Activated naive CD8-positive, alpha-beta T cell treated with anti-CD3 and anti-CD28 coated beads, Interleukin-2, amount 50 U/mL, for 24 hours (primary cell): ENCODE measurements at places on chromosomes 1 and 21.

GRCh38 chr1:162023547-162024501 lies at the start of gene OLFML2B:
TSS of gene OLFML2B (minus strand) at chr1:162023869. CDS start at chr1:162023430, 439 bp downstream.
- DNase-seq, result peak; percentile 53

DNA sequence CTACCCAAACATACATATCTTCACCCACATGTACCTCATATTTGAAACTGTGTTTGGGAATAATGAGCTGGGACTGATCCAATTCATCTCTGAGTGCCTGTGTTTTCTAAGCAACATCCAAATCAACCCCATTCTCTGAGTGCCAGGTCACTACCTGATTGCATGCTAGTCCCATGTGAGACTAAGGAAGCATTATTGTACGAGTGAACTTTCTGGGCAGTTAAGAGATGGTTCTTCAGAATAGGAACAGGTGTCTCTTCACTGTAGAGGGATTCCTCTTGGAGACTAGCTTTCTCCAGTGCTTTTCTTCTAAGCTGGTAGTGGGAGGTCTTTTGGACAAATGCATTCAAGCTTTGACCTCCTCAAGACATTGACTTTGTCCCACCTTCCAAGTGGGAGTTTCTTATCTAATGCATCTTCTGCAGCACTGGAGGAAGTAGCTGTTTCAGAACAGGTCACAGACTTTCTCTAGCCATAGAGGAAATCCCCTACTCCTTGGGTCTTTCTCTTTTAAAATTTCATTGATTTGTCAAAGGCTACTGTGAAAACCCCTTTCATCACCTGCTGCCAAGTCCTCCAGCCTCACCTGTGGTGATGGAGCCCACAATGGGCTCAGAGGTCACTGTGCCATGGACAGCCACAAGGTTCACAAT lies 172.0 kb upstream of the KIAA0040 start:
- no peak for DNase-seq

DNA sequence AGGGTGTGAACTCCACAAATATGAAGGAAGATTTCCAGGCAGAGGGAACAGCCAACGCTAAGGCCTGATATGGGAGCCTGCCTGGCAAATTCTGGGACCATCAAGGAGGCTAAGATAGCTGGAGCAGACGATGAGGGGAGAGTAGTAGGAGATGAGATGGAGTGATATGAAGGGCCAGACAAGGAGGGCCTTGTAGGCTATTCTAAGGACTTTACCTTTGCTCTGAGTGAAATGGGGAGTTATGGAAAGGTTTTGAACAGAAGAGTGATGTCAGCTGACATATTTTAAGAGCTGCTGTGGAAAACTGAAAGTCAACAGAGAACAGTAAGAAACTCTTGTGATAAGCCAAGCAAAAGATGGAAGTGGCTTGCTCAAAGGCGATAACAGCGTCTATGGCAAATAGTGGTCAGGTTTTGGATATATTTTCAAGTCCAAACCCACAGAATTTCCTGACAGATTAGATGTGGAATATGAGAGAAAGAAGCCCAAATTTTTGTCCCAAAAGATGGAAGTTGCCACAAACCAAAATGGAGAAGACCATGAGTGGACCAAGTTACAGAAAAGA lies 2.1 kb upstream of the TP53BP2 start:
- DNase-seq, result no peak

DNA sequence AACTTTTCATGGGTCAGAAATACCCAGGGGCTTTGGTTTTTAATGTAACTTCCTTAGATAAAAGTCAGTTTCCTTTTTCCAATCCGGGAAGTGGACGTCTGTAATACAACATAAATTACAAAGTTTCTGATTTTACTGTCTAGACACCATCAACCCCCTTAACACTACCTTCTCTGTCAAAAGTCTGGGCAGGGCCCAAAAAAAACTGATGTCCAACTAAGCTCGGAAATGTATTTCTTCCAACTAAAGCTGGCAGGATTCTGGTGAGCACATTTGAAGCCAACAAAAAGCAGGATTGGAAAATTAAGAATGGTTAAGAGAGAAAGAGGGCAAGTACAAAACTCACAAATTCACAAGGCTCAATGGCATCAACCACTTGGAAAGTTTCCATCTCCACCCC lies 24.3 kb downstream of the DDAH1 start:
- DNase-seq, result no peak

DNA sequence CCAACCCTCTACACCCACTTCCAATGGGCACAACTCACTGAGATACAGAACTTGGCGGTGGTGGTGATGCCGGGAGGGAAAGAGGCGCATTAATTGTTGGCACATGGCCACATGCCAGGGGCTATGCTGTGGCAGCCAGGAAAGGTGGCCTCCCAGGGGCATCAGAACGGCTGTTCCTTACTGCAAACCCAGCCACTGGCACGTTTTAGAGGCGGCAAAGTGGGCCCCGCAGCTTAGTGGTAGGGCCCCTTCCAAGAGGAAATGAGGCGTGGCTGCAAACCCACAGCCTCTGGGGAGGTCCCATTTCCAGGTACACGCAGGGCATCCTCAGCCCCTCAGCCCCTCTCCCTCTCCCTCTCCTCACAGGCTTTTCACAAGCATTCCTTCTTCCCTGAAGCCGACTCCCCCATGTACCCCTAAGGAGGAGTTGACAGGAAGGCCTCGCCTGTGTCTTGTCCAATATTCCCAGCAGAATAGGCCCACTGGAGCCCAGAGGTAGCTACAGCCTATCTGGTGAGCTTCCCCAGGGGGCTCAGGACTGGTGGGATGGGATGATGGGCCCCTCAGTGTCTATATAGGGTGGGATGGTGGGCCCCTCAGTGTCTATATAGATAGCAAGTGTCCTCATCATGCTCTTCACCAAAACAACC lies 166.2 kb downstream of the CLIC6 start:
- peak; percentile 28 for DNase-seq

GRCh38 chr1:44217809-44218410 lies 4.6 kb downstream of the DMAP1 start:
- peak; percentile 82 for DNase-seq

DNA sequence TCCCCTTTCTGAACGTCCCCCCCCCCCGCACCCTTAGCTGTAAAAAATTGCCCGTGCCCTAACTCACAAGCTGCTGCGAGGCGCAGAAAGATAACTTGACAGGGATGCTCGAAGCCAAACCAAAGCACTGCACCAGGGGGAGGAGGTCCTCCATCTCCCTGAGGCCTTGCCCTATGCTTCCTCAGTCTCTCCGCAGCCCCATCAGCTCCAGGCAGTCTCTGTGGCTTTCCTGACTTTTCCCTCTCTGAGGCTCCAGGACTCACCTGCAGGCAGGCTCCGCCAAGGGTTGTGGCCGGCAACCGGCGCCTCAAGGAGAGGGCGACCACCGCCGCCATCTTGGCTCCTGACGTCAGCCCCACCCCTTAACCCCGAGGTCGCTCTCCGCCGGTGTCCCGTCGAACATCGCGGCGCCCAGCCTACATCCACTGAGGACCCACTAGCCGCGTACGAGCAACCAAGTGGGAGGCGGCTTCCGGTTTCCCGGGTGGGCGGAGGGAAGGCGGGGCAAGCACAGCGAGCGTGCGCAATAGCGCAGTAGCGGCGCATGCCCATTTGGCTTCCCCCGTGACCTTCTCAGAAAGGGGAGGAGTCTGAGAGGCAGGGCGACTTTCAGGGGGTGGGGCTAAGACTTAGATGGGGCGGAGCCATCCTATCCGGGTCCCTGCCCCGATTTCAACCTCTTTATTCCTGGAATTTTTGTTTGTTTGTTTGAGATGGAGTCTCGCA lies at the start of gene SDHB:
Gene SDHB (minus strand): TSS at position 348 of the 726 bp plus-strand sequence. CDS start 13 bp downstream, at position 335.
- DNase-seq, result peak; percentile 99

GRCh38 chr1:160662910-160663309 lies 16.1 kb upstream of the SLAMF1 start:
- DNase-seq, result no peak

DNA sequence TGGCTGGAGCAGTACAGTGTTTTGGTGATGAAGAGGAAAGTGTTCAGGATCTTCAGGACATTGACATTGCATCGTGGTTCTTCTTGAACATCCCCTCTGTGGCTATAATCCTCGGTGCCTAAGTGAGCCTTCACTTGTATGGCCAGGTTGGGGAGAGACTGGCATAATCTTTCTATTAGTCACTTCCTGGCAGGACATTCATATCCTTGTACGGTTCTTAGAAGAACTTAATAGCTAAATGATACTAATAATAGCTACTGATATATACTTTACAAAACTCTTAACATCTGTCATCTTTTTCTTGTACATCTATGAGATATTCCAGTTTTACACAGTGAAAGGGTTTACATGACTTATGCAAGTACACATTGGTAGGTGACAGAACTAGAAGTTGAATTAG lies 35.8 kb downstream of the CELF3 start:
- DNase-seq, result no peak

GRCh38 chr1:7454895-7455784 lies 316.0 kb upstream of the VAMP3 start:
- DNase-seq, result no peak

GRCh38 chr1:11488966-11489625 lies 10.1 kb downstream of the DISP3 start:
- no peak for DNase-seq

DNA sequence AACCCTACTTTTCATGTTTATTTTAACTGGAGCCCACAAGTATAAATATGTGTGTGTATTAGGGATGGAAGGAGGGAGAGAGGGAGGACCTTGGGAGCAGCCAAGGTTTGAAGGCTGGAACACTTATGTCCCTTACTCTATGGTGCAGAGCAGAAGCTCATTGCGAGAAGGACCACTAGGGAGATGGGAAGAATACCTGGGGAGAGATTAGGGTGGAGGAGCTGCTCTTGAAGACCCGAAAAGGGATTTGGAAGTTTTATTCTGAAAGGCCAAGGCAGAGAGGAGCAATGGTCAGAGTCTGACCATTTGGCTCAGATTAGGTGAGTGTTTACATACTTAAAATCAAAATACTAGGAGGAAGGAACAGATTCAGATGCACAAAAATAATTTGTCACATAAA lies 8.1 kb downstream of the CD2 start:
- no peak for DNase-seq

DNA sequence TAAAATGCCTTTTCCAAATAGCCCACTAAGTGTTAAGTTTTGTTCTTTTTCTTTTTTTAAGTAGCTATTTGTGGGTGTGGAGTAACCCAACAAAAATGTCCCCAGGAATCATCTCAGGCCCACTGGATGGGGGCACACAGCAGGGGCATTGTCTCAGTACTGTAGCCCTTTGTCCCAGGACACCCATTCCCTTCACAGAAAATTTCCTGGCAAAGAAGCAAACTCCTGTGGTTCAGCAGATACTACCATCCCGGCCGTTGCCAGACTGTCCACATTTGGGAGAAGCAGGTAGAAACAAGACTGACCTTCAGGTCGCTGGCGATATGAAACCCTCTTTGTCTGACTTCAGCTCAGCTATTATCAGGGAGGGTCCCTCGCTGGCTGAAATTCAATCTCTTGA lies 23.7 kb upstream of the SRRM1 start:
- DNase-seq, result no peak

DNA sequence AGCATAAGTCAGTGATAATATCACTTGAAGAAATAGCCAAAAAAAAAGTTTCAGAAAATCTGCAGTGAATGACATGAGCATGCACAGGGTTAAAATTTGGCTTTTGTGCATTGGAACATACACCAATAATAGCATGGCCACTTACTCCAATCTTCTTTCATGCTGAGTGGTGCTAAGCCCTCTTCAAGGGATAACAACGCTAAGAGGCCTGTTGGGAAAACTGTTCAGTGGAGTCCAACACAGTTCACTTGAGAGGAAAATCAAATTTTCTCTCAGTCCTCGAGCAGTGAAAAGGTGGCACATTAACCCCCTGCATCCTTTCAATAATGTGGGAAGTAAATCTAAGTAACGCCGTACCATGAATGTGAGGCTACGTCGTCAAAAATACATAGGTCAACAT lies 264.7 kb downstream of the SPATA17 start:
- no peak for DNase-seq

- DNase-seq, result peak; percentile 40
Measured at GRCh38 chr1:15833069-15833679, 14.3 kb upstream of the SPEN start.

- no peak for DNase-seq
Measured at GRCh38 chr1:65751961-65752360, 40.7 kb upstream of the PDE4B start.

DNA sequence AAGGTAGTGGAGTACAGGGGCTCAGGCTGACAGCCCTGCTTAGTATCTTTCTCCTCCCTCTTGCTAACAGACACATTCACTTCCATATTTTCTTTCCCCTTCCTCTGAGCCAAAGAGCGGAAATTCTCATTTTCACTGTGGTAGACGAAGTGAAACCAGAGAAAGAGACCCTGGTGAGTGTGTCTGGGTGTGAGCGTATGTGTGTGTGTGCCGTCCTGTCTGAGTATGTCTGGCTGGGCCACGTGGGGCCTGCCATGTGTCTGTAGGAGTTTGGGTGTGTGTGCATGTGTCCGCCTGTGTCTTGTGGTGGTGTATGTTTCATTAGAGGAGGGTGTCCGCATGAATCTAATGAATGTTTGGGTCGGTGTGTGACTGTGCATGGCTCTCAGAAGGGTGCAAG lies 1.7 kb downstream of the COL8A2 start:
- DNase-seq, result no peak

- no peak for DNase-seq
Measured at GRCh38 chr1:214422137-214422671, 129.2 kb downstream of the PTPN14 start.

- no peak for DNase-seq
Measured at GRCh38 chr1:6587261-6588005, 7.6 kb downstream of the ZBTB48 start.

DNA sequence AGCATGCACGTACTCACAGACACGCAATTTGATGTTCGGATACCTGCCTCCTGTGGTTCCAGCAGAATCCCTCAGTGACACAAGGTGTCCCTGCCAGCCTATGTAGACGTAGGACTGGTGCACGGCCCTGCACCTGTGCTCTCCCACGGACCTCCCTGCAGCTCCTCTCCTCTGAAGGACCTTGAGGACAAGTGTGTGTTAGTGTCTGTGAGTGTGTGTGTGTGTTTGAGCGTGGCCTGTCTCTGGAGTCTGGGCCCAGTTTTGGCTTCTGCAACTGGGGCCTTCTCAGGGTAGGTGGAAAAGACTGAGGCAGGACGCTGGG lies 22.5 kb upstream of the DMBX1 start:
- no peak for DNase-seq

DNA sequence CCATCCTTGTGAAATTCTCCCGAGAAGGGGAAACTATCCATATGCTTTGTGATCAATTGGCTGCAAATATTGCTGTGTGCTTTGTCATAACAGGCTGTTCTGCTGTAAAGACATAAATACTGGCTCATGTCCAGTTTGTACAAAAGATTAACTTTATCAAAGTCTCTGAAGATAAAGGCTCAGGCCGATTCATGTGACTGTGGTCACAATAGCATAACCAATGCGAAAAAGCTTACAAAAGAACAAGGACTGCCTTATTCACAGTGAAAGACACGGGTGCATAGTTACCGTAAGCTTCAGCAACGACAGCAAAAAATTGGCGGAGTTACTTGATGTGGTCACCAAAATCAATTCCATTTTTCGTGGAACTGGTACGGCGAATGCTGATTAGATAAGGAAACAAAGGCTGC lies 173.6 kb upstream of the CHRM3 start:
- DNase-seq, result no peak

GRCh38 chr1:35470977-35471613 lies 86.1 kb downstream of the KIAA0319L start:
- no peak for DNase-seq
